ENCODE measurements at places on chromosomes 3 and 15.

- DNase-seq = no peak
Observed at GRCh38 chr3:8607234-8608040, 37.2 kb downstream of the SSUH2 start.

GRCh38 chr15:60076582-60077276 is 72.6 kb downstream of the FOXB1 start:
- DNase-seq = no peak

DNA sequence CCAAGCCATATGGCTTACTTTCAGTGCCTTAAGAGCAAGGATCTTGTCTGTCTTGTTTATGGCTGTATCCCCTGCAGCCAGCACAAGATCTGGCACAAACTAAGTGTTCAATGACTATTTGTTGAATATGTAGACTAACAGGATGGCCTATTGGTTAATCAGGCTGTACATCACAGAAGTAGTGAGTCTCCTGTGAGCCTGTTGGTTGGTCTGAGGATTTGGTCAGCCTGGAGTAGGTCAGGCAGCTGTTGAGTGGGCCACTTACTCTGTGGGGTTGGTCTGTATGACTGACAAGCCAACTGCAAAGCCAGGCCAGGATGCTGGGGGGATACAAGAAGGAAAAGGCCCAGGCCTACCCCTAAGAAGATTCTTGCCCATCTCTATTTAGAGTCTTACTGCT is 33.4 kb upstream of the CILP start:
- DNase-seq = no peak

DNA sequence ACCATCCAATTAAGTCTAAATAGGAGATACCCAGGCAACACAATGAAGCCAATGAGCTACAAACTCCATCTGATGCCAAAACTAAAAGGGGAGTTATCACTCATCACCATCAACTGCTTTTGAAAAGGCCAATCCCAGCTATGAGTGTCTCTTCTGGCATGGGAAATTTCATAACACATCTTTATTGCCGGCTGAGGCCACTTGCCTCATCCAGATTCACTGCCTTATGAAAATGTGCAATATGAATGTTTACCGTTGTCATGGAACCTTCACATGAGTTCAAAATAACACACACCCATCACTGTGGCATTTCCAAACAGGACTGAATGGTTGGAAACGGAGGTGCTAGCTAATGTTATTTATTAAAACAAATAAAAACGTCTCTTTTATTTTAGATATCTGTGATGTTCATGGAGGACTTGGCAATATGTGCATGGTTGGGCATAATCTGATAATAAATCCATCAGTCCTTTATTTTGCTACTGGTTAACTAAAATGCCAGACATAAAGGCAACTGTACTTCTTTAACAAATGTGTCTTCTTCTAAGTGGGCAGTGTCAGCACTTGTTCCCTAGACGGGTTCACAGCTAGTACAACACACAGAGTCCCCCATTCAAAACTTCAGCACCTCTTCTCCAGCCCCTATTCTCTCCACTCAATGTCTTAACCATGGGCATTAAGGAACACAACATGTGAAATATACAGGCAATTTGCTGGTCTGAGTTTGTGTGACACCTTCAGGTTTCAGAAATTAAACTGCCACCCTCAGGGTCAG is 143.9 kb downstream of the MAGI1 start:
- no peak for DNase-seq

GRCh38 chr3:124680521-124680920 is 49.7 kb upstream of the UMPS start:
- DNase-seq = no peak

GRCh38 chr3:183519891-183520290 is 35.6 kb downstream of the KLHL6 start:
- DNase-seq = no peak

DNA sequence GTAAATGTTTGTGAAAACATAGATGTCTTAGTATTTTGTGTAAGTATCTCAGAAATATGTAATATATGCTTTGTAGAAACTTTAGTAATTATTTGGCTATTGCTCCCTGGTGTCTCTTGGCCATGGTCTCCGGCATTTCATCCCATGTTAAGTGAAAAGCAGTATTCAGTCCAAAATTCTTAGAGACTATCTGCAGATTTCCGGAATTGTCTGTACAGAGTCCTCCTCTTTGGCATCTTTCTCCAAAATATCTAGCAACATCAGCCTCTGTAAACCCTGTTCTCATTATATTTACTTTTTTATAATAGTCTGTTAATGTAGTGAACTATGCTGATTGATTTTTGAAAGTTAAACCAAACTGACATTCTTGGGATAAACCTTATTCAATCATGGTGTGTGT is 352.7 kb downstream of the ARPP21 start:
- no peak for DNase-seq

DNA sequence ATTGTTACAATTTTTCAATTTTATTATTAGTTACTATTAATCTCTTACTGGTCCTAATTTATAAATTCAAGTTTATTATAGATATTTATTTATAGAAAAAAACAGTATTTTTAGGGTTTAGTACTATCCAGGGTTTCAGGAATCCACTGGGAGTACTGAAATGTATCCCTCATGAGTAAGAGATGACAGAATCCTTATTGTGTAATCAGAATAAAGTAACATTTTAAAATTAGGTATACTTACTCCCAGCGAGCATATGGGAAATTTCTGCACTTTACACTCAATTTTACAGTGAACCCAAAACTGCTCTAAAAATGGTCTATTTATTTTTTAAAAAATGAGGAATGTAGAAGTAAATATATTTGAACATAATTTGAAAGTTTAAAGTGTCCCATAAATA is 202.7 kb downstream of the CGGBP1 start:
- DNase-seq = no peak

- DNase-seq = no peak
Observed at GRCh38 chr15:89067751-89068150, 20.5 kb upstream of the ABHD2 start.

DNA sequence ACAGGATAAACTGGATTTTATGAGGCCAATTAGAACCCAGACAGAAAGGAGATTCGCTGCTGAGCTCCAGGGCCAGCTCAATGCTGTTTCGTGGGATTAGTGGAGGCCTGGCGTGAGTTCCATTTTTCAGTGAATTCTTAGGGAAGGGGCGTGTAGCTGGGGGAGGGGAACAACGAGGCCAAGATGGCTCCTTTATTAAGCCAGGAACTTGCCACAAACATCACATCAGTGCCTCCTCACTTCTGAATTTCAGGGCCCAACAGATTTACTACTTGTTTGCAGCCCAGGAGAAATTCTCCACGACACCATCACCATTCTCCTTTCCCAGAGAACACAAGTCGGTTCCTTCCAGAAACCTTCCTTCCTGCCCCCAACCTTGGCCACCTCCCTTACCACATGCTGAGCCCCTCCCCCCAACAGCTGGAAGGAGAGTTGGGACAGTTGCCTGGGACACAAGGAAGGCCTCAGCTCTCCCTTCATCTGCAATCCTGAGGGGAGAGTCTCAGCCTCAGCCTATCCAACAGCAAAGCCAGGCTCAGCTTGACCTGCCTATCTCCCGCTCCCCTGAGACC is 5.8 kb downstream of the IGDCC4 start:
- no peak for DNase-seq

DNA sequence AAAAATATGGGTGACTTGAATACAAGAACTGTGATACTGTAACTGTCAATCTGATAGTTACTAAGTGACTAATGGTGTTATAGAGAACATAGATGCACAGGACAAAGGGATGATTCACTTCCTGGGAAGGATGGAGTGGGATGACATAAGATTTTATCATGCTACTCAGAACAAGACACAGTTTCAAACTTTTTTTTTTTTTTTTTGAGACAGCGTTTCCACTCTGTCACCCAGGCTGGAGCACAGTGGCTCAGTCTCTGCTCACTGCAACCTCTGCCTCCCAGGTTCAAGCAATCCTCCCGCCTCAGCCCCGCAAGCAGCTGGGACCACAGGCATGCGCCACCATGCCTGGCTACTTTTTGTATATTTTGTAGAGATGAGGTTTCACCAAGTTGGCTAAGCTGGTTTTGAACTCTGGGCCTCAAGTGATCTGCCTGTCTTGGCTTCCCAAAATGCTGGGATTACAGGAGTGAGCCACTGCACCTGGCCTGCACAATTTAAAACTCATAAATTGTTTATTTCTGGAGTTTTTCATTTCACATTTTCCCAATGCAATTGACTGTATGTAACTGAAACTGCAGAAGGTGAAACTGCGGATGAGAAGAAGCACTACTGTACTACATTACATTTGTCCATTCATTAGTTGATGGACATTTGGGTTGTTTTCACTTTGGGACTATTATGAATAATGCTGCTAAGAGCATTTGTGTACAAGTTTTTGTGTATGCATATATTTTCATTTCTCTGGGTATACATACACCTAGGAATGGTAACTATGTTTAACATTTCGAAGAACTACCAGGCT is 40.6 kb downstream of the ADIPOQ start:
- no peak for DNase-seq

DNA sequence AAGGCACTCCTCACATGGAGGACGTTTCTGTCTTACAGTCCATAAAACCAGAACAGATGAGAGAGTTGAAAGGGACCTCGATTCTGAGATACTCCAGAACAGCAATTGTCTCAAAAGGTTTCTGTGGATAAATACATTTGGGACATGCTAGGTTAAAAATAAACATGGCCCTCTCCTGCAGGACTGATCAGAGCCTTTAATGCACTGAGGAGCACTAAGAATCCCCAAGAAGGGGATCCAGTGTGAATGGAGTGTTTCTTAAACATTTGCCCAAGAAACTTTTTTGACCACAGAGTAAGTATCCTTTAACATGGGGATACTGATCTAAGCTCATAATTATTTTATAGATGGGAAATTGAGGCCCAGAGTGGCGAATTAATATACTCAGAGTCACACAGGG is 223.4 kb downstream of the XXYLT1 start:
- DNase-seq = no peak

DNA sequence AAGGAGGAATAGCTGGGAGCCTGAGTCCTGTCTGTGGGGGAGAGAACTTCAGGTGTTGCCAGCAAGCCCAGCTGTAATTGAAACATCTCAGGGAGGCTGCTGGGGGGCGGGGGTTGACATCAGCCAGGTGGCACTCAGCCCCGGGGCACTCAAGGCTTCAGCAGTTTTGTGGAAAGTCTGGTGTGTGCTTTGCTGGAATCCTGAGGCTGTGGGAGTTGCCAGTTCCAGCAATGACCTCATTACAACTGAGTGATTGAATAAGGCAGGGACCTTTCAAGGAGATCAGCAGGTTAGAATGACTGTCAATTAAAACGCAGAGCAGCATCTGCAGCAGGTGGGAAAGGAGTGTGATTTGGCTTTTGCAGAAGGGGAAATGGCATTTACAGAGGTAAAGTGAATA is 75.7 kb downstream of the FAM43A start:
- DNase-seq = no peak

DNA sequence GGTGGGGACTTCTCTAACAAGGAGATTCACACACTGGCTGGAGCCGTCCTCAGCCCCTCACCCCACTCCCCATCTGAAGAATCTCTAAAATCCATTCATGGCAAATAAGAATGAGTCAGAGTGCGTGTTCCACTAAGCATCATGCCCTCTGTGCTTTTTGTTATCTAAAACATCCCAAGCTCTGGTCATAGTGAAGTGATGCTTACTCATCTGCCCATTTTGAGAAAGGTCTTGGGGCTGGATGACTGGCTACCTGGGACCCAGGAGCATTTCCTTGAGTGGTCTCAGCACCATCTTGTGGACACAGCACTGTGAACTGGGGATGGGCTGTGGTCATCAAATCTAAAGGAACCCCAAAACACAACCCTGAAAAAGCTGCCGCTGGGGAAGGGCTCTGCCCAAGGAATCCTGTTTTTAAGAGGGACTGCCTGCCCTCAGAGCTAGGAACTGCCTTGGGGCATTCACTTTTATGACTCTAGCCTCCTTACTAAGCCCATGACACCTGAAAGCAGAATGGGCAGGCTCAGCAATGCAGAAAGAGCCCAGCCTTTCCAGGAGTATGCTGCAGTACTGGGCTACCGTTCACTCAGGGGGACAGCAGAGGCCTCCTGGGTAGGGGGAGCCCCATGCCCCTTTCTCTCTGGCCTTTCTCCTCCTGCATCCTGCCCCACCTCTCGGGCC is 53.5 kb downstream of the ZBTB38 start:
- DNase-seq = no peak

GRCh38 chr3:101588616-101589015 is 14.6 kb downstream of the PCNP start:
- DNase-seq = no peak

DNA sequence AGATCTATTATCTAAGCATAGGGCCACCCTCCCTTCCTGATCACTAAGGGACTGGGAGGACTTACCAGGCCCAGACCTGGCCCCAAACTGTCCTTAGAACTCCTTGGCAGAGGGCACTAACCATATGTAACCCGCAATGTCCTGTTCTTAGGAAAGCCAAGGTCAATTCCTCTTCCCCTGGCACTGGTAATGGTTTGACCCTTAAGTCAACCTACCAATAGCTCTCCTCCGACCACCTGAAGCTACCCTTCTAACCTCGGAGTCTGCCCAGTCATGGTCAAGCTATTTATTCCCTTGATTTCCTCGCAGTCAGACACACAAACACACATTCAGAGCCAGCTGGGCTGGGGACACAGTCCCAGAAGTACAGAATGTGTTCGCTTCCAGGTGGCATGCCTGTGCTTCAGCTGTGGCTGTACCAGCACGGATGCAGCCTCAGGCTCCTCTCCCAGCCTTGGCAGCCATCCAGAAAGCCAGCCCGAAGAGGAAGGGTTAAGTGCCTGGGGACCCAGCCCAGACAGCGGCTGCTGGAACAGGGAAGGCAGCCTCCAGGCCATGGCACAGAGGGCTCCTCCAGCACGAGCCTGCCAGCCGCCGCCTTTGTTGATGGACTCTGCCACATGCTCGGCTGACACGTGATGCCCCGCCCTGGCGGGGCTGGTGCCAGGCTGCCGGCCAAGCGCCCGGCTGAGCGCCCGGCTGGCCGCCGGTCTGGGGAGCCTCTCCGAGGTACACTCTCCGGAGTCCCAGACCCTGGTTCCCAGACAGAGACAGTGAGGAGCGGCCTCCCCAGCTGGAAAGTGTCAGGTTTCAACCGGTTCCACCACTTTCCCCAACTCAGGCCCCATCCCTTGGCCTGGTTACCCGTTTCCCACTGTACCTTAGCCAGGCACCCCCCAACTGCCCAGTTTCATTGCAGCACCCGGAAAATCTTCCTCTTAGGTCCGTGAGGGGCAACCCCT is 5.5 kb downstream of the BMF start:
- DNase-seq = no peak

- no peak for DNase-seq
Observed at GRCh38 chr3:141900343-141900742, 23.9 kb downstream of the ATP1B3 start.

DNA sequence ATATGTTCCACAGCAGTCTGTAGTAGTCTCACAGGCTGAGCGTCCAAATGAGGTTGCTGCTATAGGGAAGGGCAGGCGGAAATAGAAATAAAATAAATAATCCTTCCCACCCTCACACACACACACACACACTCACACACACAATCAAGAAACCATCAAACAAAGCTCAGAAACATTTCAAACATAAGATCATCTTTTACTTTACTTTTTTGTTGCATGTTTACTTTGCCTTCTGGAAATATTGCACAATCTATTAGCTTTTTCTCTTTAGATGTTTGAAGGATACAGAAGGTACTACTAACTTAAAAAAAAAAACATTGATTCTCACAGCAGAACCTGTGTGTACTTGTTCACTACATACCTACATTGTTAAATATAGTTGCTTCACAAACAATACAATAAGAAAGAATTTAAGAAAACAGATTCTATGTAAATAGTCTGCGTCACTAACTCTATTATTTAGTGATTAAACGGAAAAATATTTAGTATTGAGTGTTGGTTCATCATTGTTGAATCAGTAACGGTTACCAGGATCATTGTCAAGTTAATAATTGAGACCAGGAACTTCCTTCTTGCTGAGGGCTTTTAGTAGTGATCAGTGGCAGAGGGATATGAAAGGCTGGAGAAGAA is 20.5 kb downstream of the ALCAM start:
- no peak for DNase-seq

Data from GM06990 (cell line).